ENCODE measurements at places on chromosomes 6 and 20. TPM values are rescaled to one million over a fixed set of nuclear protein-coding genes. Genes with fewer than 3 reads are reported as not detected.

DNA sequence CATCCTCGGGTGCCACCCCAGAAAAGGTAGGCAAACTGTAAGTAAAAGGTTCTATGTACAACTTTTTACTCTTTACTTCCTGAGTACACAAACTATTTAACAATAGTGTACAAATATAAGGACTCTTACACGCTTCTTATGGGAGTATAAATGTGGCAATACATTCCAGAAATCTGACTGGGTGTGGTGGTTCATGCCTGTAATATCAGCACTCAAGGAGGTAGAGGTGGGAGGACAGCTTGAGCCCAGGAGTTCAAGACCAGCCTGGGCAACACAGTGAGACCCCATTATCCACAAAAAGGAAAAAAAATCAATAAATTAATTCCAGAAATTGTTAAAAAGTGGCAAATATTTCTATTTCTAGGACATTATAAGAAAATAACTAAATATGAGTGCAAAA is 48.9 kb downstream of the PIGU start:
- DNase-seq: no peak

DNA sequence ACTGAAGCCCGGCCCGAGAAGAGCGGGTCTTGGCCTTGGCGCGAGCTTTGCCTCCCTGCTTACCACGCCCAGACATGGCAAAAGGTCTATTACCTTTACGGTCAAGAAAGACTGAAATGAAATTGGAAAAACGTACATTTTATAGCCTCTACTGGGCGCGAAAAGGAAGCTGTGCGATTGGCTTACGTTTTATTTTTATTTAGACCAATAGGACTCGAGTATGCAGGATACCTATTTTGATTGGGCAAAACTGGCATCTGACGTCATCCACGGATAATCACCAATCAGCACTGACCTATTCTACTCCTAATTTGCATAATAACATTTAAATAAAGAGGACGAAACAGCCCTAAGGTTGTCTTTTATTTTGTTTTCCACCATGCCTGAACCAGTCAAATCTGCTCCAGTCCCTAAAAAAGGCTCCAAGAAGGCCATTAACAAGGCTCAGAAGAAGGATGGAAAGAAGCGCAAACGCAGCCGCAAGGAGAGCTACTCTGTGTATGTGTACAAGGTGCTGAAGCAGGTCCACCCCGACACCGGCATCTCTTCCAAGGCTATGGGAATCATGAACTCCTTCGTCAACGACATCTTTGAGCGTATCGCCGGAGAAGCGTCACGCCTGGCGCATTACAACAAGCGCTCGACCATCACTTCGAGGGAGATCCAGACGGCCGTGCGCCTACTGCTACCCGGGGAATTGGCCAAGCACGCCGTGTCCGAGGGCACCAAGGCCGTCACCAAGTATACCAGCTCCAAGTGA is 97.4 kb downstream of the OR2B2 start:
- DNase-seq: peak; percentile 81

GRCh38 chr20:17786221-17786718 is 86.5 kb downstream of the BANF2 start:
- DNase-seq: no peak

Gene ETV7
- 8.7 TPM for total RNA-seq

- DNase-seq: no peak
Measured at GRCh38 chr6:131978522-131978921, 27.4 kb upstream of the CCN2 start.

- peak; percentile 64 for DNase-seq
Measured at GRCh38 chr6:53484476-53485280, 60.2 kb downstream of the GCLC start.

DNA sequence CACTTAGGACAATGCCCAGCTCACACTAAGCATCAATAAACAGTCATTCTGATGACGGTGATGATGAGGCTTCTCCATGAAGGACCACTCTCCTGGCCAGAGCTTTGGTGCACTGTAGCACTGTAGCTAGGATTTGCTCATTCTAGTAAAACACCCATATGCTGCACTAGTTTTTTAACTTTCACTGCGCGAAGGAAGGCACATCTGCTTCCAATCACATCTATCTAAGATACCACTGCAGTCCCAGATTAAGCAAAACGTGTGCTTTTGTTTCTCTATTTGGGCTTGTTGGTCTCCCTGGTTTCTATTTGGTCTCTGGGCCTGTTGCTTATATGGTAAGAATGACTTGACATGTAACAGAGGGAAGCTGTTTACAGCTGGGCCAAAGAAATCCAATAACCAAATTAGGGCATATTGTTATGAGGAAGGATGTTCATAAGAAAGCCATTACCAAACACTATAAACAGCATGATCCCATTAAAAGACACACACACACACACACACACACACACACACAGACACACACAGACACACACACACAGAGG is 62.4 kb downstream of the FAM229B start:
- no peak for DNase-seq

Gene STMND1
- total RNA-seq: 0.68 TPM

- DNase-seq: no peak
Measured at GRCh38 chr6:148932731-148933130, 185.9 kb downstream of the UST start.

Gene KHDC1
- 5.0 TPM for total RNA-seq

Gene EEF1A1
- total RNA-seq: 7,052 TPM

- no peak for DNase-seq
Measured at GRCh38 chr6:42417641-42418112, 34.0 kb downstream of the TRERF1 start.

- DNase-seq: no peak
Measured at GRCh38 chr20:59150821-59151251, 12.8 kb upstream of the ZNF831 start.

Gene HLA-DOA
- total RNA-seq: 1.7 TPM

DNA sequence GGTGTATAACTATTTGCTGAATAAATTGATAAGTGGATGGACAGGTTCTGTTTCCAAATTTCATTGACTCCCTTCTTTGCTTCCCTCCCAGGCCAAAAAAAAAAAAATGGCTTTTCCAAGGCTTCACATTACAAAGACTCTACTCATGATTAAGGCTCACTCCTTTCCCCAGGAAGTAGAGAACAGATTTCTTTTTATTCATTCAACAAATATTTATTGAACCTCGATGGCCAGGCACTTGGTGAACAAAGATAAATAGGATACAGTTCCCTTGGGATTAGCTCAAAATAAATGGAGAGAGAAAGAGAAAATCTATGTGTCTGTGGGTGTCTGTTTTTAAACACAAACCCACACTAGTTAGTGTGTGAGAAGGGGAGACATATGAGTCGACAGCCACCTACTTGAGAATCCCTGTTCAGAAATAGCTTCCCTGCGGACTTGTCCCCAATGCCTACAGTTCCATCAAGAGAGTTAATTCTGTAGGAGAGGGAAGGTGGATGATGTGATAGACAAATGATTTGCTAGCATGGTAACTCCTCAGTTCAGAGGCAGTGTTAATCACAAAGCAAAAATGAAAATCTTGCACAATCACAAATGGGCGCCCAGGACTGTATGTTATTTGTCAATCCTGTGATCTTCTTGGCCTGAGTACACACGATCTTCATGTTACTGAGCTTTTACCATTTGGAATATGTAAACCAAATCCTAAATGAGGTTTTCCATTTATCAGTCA is 20.3 kb downstream of the TRAF3IP2 start:
- no peak for DNase-seq

Gene TAAR8
- total RNA-seq: not detected

Gene PTK7
- 49.7 TPM for total RNA-seq

Gene GGT7
- 13.5 TPM for total RNA-seq

- no peak for DNase-seq
Measured at GRCh38 chr6:92114091-92114675, 1305.2 kb downstream of the EPHA7 start.

DNA sequence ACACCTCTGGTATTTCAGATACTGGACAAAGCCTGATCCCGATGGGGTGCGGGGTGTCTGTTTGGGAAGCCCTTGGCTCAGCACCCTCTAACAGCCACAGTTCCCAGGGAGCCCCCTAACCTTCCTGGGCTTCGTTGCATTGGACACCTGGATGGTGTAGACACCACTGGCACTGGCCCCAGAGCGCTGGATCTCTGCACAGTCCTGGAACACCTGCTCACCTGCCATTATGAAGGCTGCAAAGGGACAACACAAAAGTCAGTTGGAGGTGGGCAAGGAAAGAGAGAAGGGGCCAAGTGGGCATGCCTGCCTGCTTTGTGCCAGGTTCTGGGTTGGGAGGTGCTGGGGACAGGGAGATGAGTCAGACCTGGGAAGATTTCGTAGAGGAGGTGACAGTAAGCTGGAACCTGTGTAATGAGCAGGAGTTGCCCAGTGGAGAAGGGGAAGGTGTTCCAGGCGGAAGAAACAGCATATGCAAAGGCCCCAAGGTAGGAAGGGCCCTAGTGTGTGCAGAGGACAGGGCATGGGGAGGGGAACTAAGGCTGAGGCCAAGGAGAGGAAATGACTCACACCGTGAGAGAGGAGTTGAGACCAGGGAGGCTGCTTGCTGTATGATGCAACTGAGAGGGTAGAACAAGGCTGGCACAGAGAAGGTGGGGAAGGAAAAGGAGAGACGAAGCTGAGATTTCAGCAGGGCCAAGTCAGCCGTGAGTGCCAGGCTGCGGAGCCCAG is 34.9 kb downstream of the ANGPT4 start:
- DNase-seq: peak; percentile 58

DNA sequence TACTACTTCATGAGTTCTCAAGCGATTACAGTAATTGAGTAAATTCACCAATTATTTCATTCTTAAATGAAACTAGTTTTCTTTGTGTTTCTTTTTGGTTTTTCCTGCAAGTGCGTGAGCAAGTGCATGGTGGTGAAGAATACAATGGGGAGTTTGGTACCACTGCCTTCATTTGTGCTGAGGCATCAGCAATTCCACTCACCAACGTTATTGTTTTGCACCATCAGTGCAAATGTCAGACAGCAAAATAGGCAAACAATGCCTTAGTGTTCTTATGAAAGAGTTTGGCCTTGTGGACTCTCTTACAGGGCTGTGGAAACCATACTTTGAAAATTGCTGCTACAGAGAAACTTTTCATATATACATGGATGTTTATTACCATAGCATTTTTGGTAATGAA is 8.2 kb downstream of the CDH26 start:
- DNase-seq: no peak

- DNase-seq: no peak
Measured at GRCh38 chr6:108778421-108779186, 69.6 kb upstream of the ARMC2 start.

DNA sequence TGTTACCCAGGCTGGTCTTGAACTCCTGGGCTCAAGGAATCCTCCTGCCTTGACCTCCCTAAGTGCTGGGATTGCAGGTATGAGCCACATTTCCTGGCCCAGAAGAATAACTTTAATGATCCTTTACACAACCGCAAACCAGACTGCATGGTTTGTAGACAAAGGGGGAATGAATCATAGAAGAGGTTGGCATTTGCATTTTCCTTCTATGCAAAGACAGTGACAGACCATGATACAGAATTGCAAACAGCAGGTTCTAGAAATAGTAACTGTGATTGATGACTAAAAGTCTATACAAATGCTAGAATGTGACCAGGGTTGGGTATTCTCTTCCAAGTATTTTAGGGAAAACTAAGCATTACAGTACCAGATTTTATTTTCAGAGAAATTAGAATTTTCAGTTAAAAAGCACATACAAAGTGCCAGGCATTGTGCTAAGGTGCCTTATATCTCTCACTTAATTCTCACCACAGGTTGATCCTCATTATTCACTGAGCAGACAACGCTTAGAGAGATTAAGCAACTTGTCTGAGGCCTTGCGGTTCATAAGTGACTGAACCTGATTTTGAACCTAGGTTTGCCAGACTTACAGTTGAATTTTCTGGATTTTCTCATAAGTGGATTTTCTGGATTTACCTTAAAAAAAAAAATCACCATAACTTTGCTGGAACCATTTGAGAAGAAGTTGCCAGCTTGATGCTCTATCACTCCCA is 146.6 kb downstream of the ZFAND3 start:
- no peak for DNase-seq

GRCh38 chr6:34958734-34959133 is 69.7 kb downstream of the ANKS1A start:
- DNase-seq: no peak

GRCh38 chr6:115363379-115363778 is 697.3 kb downstream of the FRK start:
- no peak for DNase-seq
